ENCODE measurements at places on chromosomes 6 and 20.

DNA sequence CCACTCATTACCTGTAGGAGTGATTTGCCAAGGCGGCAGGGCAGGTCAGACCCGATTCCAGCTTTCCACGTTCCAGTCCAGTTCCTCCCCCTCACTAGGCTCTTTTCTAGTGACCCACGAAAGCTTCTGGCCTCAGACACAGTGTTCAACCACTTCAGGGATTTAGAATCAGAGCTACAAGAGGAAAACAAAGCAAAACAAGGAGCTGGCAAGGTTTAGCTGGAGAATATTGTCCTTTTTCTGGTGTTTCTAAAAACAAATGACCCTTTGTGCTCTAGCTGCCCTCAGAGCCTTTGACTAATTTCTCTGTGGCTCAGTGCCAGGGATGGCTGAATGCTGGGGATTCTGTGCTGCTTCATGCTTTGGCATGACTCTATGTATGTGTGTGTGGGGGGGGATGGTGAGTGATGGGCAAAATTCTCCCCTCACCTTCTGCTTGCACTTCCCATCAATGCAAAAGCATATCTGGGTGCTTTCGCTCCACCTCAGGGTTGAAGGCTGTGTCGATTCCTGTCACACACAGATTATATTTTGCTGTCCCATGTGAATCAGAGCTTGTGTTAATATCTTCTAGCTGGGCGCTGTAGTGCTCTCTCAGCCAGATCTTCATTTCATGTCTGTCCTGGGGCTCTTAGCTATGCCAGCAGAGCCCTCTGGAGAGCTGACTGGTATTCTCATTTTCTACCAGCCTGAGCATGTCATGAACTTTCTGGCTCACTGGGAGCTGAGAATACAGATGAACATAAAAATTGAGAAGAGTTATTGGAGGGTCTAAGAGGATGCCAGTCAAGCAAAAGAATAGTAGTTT is 19.3 kb upstream of the NEDD9 start:
- DNase-seq, result peak; percentile 72

DNA sequence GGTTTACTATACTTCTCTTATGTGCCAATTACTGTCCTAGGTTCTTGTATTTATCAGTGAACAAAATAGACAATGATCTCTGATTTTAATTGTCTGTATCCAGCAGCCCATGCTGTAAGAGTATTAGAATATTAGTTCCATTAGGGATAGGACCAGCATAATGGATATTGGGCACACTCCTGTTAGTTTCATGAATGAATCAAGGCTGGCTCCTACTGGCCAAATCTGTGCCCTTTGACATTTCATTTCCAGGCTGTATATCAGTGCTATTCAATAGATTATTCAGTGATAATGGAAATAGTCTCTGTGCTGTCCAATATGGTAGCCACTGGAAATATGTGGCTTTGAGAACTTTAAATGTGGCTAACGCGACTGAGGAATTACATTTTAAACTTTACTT is 1007.9 kb upstream of the FLRT3 start:
- no peak for DNase-seq

DNA sequence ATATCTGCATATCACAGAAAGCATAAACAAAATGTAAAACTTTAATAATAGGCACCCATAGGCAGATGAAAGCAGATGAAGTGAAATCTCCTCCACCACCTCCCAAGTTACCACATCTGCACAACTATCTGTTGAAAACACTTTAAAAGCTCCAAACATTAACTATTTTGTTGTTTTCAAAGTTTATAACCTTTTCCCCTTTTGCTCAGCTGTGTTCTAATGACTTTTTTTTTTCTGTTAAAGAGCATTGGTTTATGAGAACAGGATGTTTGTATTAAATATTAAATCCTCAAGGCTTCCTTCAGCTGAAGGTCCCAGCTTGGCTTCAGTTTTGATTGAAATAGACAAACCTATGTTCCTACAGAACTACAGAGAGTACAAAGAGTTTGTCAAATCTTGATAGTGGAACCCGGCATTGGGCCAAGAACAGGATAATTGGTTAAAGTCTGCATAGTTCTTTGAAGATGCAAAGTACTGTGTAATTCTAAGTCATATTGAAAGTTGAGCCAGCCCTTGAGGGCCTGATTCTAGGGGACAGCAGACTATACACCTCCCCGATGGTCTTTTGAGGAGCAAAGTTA is 255.1 kb upstream of the JAG1 start:
- peak; percentile 65 for DNase-seq

- DNase-seq, result peak; percentile 70
Observed at GRCh38 chr6:85323435-85324040, 126.3 kb upstream of the NT5E start.

DNA sequence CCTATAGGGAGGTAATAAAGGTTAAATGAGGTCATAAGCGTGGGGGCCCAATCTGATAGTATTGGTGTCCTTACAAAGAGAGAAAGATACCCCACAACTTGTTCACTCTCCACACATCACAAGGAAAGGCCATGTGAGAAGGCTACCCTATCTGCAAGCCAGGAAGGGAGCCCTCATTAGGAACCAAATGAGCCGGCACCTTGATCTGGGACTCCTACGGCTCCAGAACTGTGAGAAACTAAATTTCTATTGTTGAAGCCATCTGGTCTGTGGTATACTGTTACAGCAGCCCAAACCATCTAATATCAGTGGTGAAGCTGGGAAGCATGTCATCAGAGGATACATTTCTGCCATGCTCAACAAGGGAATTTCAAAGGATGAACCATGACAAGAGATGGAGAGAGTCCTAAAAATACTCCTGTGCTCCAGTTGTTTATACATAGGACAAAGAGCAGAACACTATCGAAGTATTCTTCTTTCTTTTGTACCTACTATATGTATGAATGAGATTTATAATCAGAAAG is 10.4 kb downstream of the COX7A2 start:
- DNase-seq, result no peak

GRCh38 chr20:815914-816606 is 17.5 kb upstream of the FAM110A start:
- peak; percentile 63 for DNase-seq

DNA sequence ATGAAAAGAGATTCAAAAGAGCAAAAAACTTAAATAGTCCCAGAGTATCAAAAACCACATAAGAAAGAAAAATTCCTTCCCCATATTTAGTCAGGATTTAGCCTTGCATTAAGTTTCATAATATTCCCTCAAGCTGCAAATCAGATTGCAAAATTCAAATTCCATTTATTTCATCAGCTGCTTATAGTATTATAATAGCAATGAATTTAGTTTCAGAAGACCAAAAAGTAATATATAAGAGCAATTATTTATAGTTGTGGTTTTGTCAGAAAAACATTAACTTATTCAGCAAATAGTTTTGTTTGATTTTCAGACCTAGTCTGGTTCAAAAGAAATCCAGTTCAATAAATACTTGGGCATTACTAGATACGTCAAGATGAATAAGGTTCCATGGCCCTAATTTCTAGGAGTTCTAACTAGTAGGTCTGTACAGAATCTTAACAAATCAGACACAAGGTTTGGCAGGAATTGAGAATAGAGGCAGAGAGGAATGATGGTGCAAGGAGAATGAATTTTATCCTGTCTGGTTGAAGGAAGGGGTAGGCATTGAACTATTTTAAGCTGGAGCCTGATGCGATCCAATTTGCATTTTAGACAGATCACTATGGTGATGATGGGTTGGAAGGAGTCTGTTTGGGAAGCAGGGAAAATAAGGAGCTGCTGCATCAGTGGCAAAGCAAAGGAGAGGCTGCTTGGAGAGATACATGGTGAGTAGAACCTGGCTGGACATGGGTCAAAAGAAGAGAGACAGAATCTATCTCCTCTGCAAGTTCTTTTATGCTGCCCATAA is 163.9 kb upstream of the STXBP5 start:
- no peak for DNase-seq

GRCh38 chr6:113907102-113907815 is 50.1 kb downstream of the MARCKS start:
- no peak for DNase-seq

DNA sequence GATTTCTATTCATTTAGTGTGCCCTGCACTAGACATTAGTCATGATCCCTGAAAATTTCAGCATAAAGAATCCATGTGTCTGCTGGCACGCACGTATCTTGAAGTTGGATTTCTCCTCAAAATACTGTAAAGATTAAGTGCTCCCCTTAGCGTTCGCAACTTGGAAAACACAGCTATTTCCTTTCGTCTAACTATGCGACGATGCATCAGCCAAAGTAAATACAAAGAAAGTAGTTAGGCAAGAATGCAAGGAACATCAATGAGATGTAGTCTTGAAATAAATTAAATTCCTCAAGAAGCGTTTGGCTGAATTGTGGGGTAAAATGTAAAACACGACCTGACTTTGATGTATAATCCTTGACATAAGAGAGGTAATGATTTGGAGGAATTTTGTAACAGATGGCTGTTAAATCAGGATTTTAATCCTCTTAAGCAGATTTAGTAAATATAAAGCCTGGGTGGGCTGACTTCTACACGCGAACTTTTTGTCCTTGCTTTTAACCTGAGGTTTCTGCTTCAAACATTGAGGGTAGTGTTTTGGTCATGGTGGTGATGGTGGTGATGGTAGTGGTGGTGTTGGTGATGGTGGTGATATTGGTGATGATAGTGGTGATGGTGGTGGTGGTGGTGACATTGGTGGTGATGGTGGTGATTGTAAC is 88.2 kb downstream of the FOXF2 start:
- DNase-seq, result peak; percentile 48

DNA sequence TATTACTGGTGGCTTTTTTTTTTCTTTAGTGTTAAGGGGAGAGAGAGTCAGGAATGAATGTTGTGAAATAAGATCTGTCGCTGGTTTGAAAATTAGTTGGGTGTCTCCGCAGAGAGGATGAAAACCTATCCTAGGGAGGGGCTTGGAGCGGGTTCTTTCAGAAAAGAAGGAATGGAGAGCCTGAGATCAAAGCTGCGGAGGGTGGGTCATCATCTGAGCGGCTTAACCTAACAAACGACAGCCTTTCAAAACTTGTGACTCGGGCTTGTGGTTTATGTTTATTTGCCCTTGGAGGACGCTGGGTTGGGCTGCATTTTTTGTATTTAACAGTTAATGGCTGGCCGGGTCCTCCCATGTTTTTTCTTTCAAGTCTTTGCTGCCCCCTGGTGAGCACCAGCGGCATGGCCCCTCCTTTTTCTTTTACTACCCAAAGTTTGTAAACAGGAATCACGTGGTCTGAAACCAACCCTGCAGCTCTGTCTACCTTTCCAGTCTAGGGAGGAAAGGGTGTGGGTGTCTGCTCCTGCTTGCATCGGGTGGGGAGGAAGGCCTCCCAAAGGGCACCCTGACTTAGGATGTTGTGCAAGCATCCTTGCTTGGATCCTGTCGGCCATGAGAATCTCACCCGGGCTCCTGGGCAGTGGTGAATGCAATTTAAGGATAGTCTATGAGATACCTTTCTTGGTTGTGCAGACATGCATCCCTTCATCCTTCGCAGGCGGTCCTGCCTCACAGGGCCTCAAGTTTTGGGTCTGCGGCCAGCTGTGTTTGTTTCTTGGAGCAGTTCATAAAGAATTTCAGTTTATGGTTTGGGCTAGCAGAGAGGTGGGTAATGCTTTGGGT is 2.2 kb downstream of the PIM1 start:
- DNase-seq, result peak; percentile 92

- DNase-seq, result no peak
Observed at GRCh38 chr6:91221072-91221720, 634.3 kb upstream of the MAP3K7 start.

DNA sequence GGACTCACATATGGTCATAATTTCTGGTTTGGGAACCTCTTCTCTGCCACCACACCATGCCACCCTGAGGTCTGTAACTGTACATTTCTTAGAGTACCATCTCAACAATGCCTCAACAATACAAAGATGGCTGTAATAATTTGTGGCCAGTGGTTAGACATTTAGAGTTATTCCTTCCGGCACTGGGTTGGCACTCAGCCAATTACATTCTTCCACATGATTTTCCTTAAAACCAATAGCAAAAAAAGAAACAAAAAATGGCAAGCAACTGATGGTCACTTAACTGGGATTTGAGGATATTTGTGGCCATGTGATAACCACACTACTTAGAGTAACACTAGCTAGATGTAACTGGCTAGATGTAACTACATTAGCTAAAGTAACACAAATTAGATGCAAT is 79.9 kb downstream of the SEL1L2 start:
- DNase-seq, result peak; percentile 7

DNA sequence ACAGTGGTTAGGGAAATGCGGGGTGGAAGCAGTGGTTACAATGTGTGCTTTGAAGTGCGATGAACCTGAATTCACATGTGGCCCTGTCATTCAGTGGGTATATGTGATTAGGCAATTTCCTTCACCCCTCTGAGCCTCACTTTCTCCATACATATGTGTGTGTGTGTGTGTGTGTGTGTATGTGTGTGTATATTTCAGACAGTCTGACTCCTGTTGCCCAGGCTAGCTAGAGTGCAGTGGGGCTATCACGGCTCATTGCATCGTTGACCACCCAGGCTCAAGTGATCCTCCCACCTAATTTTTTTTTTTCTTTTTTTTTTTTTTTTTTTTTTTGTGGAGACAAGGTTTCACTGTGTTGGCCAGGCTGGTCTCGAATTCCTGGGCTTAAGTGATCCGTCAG is 6.3 kb downstream of the PPP1R14C start:
- DNase-seq, result no peak

DNA sequence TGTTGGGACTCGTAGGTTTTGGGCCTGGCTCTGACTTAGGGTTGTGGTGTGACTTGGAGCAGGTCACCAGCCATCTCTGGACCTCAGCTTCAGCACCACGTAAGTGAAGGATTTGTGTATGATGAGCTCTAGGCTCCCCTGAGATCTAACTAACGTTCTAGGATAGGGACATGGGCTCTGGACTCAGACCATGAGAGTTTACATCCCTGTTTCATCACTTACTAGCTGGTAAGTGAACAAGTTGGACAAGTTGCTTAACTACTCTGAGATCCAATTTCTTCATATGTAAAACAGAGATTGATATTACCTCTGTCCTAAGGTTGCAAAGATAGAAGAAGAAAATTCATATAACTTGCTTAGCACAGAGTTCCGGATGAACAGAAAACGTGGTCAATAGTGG is 20.3 kb upstream of the PNPLA1 start:
- no peak for DNase-seq

DNA sequence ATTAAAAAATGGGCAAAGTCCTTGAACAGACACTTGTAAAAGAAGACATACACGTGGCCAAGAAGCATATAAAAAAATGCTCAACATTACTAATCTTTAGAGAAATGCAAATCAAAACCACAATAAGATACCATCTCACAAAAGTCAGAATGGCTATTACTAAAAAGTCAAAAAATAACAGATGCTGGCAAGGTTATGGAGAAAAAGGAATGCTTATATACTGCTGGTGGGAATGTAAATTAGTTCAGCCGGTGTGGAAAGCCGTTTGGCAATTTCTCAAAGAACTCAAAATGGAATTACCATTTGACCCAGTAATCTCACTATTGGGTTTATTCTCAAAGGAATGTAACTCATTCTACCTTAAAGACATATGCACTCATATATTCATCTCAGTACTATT is 166.6 kb downstream of the KHDC1L start:
- DNase-seq, result no peak

GRCh38 chr6:109695468-109695867 is 4.4 kb downstream of the FIG4 start:
- DNase-seq, result no peak

GRCh38 chr20:6582449-6582848 is 185.0 kb upstream of the BMP2 start:
- DNase-seq, result no peak

GRCh38 chr20:18926965-18927364 is 113.4 kb downstream of the SCP2D1 start:
- no peak for DNase-seq

Measured in lung (tissue), 17 donors.